ENCODE measurements at places on chromosomes 13 and 19.

GRCh38 chr13:54185785-54186184, 1157.2 kb downstream of the OLFM4 start:
- DNase-seq = no peak

GRCh38 chr13:34634448-34634847, 307.6 kb upstream of the NBEA start:
- no peak for DNase-seq

DNA sequence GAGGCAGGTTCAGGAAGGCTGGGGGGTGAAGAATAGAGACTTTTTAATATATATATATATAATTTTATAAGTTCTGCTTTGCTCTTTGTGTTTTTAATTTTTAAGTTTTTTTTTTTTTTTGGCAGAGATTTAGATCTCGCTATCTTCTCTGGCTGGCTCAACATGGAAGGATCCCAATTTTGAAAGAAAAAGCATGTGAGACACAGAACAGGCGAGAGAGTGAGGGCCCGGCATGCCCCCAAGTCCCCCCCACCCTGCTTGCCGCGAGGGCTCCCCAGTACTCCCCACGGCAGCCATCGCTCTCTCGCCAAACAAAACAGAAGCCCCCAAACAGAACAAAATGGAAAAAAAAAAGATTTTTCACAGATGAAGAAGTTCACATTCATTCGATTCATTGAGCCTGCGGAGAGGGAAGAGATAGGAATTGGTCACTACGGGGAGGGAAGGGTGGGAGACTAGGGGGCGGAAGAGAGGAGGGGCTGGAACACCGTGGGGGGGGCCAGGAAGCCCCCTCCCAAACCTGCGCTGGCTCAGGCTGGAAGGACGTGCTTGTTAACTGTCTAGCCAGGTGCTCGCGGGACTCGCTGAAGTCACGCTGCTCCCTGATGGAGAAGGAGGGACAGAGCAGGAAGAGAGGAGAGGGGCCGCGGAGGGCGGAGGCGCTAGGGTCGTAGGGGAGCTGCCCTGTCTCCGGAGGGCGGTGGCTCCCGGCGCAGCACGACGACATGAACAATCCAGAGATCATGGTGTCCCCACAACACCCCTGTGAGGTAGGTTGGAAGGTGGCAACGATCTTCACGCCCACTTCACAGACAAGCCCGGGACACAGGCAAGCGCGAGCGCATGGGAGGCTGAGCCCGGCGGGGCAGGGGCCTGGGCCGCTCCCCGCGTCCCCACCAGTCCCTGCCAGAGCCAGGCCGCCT, 10.6 kb downstream of the KHSRP start:
- DNase-seq = no peak

- DNase-seq = no peak
Measured at GRCh38 chr13:85970727-85971126, 171.5 kb upstream of the SLITRK6 start.

DNA sequence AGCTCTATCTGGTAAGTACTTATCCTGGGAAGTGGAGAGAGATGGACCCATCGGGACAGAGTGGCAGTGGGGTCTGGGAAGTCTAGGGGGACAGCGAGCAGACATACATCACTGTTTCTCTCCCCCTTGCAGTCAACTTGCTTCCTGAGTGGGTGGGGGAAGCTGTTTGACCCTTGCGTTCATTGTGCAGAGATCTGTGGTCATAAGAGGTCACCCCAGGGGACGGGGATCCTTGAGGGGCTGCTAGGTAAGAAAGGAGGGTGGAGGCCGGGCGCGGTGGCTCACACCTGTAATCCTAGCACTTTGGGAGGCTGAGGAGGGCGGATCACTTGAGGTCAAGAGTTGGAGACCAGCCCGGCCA, 474 bp downstream of the ARHGEF18 start:
- DNase-seq = no peak

GRCh38 chr13:48813518-48813917, 159.8 kb downstream of the CYSLTR2 start:
- no peak for DNase-seq

- DNase-seq = no peak
Measured at GRCh38 chr19:13225085-13225484, 74.9 kb downstream of the IER2 start.

GRCh38 chr19:41753936-41754529, 1.3 kb upstream of the CEACAM6 start:
- no peak for DNase-seq

GRCh38 chr13:77975358-77976042, 56.9 kb upstream of the EDNRB start:
- DNase-seq = no peak

- no peak for DNase-seq
Measured at GRCh38 chr13:45748941-45749759, 47.0 kb downstream of the CBY2 start.

- no peak for DNase-seq
Measured at GRCh38 chr13:94542917-94543316, 53.0 kb downstream of the TGDS start.

DNA sequence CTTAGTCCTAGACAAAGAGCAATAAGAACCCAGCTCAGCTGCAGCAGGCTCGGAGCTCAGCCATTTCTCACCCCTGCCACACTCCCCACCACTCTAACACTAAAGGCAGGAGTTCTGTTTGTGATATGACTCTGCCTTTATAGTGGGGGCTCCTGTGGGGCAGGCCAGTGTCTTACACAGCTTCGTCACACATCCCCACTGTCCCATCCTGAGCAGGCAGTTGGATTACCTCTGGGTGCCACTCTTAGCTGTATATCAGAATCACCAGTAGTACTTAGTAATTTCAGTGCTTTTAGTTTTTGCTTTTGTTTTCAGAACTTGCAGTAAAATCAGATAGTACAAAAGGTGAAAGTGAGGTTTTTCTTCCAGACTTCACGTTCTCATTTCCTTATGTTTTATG, 16.8 kb downstream of the SAMD4B start:
- no peak for DNase-seq

DNA sequence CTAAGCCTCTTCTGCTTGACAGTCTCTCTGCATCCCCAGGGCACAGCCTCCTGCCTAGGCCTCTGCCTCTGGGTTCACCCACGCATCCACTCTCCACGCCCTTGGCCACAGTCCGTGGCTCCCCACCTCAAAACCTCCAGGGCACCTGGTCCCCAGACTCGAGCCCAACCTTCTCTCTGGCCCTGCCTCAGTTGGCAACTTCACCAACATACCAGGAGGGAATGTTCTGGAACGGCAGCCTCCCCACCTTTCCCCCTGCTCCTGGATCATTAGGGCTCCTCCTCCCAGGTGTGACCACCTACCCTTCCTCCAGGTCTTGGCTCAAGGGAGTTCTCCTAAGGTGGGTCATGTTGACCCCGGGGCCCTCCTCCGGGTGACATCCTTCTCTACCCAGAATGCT, 69.1 kb downstream of the SOX1 start:
- no peak for DNase-seq
